Fibroblast of lung (primary cell): ENCODE measurements at places on chromosomes 7 and 10.

DNA sequence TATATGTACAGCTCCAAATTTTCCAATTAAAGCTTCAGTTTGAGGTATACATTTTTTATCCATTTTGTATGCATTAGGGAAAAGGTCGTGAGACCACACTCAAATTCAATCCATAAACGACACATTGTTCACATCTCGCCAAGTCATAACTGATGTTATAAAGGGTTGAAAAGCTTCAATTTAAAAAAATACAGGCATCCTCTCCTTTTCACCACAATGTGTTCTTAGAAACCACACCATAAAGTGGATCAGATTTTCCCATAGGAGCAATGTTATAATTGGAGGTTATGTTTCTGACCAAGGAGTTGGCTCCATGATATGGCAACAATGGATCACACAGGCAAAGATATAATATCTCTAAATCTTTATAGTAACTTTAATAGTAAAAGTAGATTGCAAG, 663.6 kb downstream of the PARD3 start:
- no peak for DNase-seq
- no peak overlapping the region for H3K27ac ChIP-seq
- H3K36me3 ChIP-seq, result no peaks in the 10 kb centered on the region

DNA sequence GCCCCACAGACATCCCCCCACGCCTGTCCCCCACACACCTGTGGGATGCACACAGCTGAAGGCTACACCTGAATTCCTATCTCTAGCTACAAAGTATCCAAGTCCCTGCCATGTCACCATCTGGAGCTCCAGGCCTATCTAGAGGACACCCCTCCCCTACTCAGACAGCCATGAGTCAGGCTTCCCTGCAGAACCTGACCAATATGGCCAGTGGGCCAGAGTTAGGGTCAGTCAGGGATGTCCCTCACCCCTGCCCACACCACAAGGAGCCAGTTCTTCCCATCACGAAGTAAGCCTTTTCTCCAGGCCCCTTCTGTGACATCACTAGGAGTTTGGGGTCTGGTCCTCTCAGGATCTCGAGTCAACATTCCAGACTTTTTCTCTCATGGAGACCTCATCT, 10.6 kb upstream of the SLC18A3 start:
- no peak for DNase-seq
- H3K27ac ChIP-seq, result no peak overlapping the region
- no peak overlapping the region for H3K4me3 ChIP-seq

DNA sequence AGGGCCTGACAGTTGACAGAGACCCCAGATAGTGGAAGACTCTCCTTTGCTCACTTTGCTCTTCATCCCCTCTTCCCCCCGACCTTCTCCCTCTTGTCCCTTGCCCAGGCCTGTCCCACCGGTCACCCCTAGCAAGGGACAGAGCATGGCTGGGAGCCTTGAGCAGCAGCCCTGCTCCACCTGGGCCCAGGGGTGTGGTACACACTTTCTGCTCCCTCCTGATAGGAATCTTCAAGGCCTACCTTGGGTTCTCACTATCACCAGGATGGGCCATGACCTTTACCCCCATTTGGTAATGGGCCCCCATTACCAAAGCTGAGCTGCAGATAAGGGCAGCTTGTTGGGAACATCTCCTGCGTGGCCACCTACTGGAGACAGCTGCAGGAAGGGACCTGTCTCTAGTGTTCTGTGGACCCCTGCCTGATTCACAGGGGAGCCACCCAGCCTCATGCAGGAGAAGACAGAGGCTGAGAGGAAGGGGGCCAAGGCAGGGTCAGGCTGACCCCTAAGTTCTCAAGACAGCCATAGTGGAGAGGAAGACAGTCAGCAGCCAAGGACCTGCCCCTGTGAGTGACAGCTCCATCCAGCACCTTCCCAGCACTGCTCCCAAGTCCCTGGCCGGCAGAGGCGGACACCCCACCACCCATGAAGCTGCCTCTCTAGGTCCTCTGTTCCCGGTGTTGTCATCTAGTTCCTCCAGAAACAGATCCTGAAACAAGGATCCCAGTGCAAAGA, 913 bp upstream of the NPC1L1 start:
- no peaks in the 10 kb centered on the region for H3K36me3 ChIP-seq
- peaks cover 3% of the 10 kb centered on the region for H3K27me3 ChIP-seq
- peaks cover 2% of the 10 kb centered on the region for H3K4me1 ChIP-seq
- no peak overlapping the region for H3K4me3 ChIP-seq
- no peak overlapping the region for H3K27ac ChIP-seq

GRCh38 chr10:45581216-45581549, 91.4 kb downstream of the ZFAND4 start:
- no peak for DNase-seq
- H3K27ac ChIP-seq, result no peak overlapping the region
- H3K27me3 ChIP-seq, result no peaks in the 10 kb centered on the region
- H3K36me3 ChIP-seq, result no peaks in the 10 kb centered on the region
- H3K4me3 ChIP-seq, result no peak overlapping the region
